ENCODE measurements at places on chromosomes 7 and 10.

- no peak for DNase-seq
Observed at GRCh38 chr7:115086146-115086841, 164.4 kb downstream of the MDFIC start.

DNA sequence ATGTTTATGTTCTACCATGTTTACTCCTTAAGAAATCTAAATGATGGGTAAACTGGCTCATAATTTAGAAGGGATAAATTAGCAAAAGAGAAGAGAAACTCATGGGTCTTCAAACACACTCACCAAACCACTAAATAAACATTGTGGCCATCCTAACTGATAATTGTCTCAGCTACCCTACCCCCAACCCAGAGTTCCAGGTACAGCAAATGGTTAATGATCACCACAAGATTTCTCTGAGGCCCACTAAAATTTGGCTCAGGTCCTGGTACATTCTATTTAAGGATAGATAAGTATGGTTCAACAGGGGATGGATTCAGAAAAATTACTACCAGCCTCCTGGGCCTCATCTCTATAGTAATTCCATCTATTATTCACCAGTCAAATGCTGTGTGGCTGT is 21.4 kb downstream of the SLC25A13 start:
- DNase-seq = no peak

- DNase-seq = no peak
Observed at GRCh38 chr7:28364082-28364481, 48.2 kb upstream of the CREB5 start.

DNA sequence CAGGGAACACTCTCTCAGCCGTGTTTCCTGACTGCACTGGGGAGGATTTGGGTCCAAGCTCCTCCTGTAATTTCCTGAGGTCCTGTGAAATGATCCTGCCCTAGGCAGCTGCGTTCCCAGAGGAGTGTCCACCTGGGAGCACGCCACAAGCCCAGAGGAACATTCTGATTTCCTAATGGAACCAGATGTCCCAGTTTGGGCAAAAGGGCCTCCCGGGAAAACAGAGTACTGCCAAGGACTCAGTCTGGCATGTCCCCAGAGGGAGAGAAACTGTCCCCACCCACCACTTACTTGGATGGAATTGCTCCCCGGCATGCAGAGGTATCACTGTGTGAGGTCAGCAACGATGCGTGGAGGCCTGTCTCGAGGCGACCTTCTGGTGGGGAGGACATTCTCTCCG is 34.5 kb downstream of the ASB13 start:
- DNase-seq = no peak

DNA sequence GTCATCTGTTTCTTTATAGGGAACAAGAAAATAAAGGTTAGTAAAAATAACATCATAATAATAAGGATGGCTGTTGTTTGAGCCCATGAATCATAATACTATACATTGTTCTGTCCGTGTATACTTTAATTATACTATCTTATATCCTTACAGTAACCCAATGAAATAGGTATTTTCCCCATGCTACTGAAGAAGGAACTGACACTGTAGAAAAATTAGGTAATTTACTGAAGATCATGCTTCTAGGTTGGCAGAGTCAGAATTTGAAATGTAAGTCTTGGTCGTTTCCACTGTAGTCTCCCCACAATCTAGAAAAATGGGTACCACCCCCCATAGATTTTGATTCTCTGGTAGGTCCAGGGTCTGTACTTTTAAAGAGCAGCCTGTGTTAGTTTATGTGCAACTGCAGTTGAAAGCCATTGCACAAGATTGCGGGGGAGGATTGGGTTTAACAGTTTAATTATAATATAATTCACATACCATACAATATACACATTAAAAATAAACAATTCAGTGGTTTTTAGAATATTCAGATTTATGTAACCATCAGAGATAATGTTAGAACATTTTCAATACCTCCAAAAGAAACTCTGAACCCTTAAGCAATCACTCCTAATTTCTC is 47.7 kb downstream of the SHOC2 start:
- no peak for DNase-seq

- no peak for DNase-seq
Observed at GRCh38 chr10:27188897-27189296, 33.7 kb downstream of the MASTL start.

GRCh38 chr10:46268076-46268881 is 18.5 kb upstream of the ANTXRL start:
- peak; percentile 61 for DNase-seq

DNA sequence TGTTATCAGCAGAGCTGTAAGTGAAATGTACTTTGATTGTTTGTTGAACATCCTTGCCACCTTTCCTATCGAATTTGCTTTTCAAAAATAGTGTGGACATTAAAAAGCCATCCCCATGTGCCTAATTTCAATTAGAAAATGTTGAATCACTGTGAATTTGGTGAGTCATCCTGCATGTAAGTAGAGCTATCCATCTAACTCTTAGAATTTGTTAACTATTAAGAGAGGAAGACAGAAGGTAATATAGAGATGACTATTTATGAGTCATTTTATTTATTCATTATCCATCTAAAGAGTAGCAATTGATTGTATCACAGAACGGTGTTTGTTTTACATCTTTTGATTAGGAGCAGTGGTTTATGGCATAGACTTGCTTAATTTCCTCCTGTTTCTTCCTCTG is 154.7 kb downstream of the MGMT start:
- no peak for DNase-seq

DNA sequence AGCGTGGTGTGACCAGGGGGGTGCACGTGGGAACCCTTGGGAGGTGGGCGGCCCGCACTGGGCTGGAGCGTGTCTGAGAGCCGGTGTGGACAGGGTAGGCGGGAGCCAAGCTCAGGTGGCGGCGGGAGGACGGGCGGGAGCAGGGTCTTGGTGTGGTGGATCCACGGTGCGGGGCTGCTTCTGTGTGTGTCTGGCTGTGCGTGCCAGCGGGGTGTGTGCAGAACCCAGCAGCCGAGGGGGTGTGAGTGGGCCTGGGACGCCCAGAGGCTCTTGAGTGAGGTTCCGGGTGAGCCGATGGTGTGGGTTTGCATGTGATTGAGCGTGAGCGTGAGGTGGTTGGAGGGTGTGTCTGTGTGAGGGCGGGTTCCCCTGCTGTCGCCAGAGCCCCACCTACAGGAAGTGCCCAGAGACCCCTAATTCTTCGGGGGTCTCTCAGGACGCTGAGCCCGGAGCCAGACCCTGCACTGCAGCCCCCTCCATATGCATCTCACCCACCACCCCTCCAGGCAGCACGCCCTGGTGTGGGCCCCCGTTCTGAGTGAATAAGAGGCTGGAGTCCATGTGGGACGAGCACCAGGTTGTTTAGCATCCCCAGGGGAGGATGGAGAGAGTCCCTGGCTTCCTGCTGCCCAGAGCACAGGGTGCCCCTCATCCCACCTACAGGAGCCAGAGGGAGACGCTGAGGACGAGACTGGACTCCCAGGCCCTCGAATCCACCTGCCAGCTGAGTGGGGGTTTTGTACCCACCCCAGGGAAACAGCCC is 78.2 kb downstream of the ELFN1 start:
- no peak for DNase-seq

DNA sequence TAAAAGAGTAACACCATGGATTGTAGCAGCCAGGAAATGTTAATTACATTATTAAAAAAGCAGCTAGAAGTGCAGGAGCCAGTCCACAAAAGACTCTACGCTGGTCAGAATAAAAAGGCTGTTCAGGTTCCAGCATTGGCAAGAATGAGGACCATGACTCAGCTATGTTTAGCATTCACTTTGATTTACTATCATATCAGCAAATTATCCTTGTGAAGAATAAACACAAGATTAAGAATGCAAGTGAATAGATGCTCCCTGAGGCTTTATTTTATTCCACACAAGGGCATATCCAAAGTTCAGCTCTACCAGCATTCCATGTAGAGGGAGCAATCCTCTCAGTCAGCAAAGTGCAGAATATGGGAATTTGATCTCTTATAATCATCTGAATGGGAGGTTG is 13.6 kb downstream of the DGKB start:
- no peak for DNase-seq

DNA sequence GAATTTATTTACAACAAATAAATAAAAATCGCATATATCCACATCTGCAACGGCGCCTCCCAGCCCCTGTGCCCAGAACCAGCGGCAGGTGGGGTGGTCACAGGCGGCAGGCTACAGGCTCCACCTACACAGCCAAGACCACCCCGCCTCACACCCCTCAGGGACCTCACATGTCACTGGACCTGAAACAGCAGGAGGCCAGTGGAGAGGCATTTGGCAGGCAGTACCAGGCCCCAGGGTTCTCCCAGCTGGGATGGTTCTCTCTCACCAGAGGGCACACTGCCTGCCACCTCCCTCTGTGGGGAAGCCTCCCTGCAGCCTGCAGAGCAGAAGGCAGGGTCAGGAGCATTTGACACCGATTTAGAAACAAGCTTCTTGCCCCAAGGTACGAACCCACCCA is 81.5 kb downstream of the MAD1L1 start:
- no peak for DNase-seq

DNA sequence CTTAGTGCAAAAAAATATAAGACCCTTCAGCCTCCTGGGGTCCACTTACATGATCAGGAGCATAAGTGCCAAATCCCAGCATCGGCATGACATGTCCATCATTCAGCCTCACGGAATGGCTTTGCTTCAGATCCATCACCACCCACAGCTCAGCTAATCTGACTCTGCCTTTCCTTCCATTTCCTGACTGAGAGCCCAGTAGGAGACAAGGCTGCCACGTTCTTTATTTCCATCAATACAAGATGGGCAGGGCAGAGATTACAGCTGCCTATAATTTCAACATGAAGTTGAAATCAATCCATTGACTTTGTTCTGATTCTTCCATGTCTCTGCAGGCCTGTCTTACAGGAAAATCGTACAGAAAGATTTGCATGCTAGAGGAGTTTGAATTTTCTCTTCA is 76.4 kb upstream of the UCN3 start:
- DNase-seq = no peak

- no peak for DNase-seq
Observed at GRCh38 chr7:125358551-125359167, 429.0 kb upstream of the POT1 start.

GRCh38 chr10:118844731-118845521 is 90.2 kb upstream of the CACUL1 start:
- no peak for DNase-seq

DNA sequence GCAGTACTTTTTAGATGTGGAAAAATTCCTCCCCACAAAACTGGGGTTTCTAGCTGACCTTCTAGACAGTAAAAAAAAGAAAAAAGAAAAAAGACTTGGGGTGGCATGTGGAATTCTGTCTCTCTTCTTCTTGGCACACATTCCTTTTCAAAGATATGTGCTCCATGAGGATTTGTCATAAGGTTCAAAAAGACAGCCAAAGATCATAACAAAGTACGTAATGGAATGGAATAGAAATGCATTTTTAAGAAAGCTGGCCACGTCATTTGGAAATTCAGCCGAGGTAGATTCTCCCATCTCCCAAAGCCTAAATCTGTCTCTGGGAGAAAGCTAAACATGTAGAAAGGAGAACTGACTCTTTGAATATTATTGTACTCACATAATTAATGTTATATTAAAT is 381.3 kb upstream of the NFE2L3 start:
- no peak for DNase-seq

DNA sequence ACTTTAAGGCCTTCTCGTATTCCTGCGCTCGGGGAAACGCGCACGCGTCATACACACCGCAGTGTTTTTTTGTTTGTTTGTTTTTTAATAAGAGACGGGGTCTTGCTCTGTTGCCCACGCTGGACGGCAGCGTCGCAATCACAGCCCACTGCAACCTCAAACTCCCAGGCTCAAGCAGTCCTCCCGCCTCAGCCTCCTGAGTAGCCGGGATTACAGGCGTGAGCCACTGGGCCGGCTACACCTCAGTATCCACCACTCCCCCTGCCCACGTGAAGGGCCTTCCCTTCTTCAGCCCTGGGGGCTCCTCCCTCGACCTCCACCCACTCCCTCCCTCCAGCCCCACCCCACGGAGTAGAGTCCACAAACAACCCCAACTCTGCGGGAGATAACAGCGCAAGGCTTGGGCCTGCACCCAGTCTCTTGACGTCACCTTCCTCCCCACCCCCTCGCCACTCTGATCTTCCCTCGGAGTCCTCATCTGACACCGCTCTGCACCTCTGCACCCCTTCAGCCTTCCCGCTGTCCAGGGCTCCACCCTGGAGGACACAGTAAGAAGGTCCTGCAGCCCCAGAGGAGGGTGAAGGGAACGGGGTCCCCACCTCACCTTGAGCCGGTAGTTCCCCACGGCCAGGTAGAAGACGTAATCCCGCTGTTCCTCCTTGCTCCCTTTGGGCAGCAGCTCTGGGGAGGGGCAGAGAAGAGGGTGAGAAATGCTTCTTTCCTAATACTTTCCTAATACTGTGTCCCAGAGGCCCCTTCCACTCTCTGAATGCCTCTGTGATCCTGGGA is 2.8 kb upstream of the CLDN15 start:
- no peak for DNase-seq

DNA sequence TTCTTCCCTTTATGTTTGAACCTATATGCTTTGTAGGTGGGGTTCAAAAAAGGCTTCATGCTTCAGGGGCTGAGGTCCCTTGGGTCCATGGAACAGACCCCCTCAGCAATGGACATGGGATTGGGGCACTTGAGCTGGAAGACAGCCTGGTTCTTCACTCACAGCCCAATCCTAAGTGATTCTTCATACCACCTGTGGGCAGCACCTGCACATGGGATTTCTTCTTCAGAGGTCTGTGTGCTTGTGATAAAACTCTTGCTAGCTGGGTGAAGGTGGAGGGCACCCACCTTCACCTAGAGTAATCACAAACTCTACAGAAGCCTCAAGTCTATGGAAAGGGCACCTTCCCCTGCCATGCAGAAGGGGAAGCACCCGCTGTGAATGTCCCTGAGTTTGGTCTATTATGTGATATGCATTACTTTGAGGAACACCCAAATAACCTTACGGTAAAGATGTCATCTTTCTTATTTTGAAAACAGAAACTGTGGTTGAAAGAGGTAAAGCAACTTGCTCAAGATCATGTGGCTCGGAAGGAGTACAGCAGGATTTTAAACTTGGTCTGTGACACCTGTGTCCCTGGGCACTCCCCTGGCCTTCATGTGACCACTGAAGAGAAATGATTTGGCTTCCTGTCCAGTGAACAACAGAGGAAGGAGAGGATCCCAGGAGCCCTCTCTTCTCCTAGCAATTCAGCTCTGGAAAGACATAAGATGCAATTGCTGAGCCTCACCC is 469.5 kb upstream of the ZMIZ1 start:
- no peak for DNase-seq

- no peak for DNase-seq
Observed at GRCh38 chr10:95542330-95542729, 18.8 kb downstream of the SORBS1 start.

DNA sequence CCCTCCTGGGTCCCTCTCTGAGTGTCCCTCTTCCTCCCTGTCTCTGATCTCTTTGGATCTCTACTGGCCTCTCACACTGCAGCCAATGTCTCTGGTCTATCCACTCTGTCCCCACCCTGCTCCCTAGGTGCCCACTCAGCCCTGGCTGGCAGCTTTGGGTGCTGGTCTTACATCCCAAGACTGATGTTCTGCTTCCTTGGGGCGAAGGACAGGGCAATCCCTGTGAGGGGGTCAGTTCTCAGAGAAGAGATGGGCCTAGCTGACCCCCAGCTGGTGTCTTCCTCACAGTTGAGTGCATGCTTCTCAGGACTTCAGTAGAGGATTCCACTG is 51.7 kb upstream of the CAMK2B start:
- no peak for DNase-seq
